ENCODE measurements at places on chromosomes 1 and 21. TPM values are rescaled to one million over a fixed set of nuclear protein-coding genes. Genes with fewer than 3 reads are reported as not detected.

DNA sequence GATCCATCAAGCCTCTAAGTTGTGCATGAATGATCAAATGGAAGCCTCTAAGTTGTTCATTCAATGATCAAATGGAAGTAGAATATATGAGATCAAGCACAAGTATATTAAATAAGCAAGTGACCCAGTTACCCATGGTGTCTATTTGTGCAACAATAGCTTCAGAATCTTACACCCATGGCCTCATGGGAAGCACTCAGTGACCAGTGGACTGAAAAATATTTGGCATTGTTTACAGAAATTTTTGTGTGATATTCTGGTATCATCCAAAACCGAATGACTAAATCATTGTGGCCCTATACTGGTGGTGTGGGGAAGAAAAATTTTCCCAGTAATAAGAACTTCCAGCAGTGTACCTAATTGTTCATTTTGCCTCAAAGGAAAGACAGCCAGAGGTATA, 46.6 kb downstream of the DUSP10 start:
- H3K4me3 ChIP-seq, result no peak overlapping the region
- no peaks in the 10 kb centered on the region for H3K4me1 ChIP-seq
- no peaks in the 10 kb centered on the region for H3K36me3 ChIP-seq

The PTTG1IP gene
- total RNA-seq, result 157 TPM

DNA sequence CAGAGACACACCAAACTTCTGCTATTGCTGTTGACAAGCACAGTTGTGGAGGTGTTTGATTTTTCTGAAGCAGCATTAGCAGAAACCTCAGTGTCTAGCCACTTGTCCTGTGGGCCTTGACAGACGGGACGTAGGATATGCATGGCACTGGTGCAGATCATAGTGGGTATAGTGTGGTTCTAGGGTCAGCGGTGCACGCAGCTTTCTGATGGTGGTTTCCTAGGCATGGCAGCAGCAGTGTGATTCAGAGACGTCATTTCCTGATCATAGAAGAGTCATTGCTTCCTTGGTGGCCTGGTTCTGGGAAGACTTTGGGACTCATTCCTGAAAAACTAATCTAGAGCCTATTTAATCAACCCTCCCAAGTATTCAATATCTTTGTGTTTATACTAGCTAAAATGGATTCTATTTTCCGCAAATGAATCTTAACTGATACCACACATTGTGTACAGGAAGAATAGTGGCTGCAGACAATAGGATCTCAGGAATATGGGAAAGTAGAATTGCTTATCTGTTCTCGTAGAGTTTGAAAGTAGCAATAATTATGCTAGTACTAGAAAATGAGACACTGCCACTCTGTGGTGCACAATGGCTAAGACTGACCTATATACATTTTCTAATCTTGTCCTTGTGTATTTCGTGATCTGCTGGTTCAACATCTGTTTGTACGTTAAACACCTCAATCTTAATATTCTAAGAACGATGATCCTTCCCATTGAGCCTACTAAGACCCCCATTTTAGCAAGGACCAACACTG, 2.8 kb upstream of the USP1 start:
- H3K4me3 ChIP-seq, result no peak overlapping the region
- no peaks in the 10 kb centered on the region for H3K36me3 ChIP-seq
- no peak overlapping the region for H3K27ac ChIP-seq
- peaks cover 18% of the 10 kb centered on the region for H3K4me1 ChIP-seq
- DNase-seq, result no peak

The GBP4 gene
- total RNA-seq, result 2.5 TPM

DNA sequence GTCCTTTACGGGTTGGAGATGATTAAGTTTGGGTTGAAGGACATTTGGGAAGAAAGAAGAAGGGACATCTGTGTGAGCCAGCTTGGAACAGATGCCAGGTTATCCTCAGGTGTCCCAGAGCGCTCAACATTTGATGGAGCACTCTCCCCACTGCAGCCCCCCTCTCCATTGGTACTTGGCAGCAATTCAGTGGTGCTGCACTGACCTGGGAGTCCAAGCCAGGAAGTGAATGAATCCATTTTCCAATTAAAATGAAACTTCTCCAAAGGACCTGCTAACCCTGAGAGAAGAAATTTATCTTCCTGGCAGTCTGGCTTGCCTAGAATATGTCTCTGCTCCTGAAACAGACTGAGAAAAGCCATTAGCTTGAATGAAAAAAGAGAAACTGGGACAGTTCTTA, 67.1 kb downstream of the FGGY start:
- H3K27ac ChIP-seq, result no peak overlapping the region
- no peak for DNase-seq
- H3K27me3 ChIP-seq, result no peaks in the 10 kb centered on the region
- H3K4me1 ChIP-seq, result peaks cover 15% of the 10 kb centered on the region
- H3K4me3 ChIP-seq, result no peak overlapping the region

The RGS1 gene
- 43.2 TPM for total RNA-seq

The GTF2B gene
- 30.4 TPM for total RNA-seq

The HFM1 gene
- total RNA-seq, result 30.7 TPM

GRCh38 chr21:15433091-15433490, 296.7 kb upstream of the USP25 start:
- no peaks in the 10 kb centered on the region for H3K36me3 ChIP-seq
- H3K4me3 ChIP-seq, result no peak overlapping the region
- no peaks in the 10 kb centered on the region for H3K4me1 ChIP-seq

DNA sequence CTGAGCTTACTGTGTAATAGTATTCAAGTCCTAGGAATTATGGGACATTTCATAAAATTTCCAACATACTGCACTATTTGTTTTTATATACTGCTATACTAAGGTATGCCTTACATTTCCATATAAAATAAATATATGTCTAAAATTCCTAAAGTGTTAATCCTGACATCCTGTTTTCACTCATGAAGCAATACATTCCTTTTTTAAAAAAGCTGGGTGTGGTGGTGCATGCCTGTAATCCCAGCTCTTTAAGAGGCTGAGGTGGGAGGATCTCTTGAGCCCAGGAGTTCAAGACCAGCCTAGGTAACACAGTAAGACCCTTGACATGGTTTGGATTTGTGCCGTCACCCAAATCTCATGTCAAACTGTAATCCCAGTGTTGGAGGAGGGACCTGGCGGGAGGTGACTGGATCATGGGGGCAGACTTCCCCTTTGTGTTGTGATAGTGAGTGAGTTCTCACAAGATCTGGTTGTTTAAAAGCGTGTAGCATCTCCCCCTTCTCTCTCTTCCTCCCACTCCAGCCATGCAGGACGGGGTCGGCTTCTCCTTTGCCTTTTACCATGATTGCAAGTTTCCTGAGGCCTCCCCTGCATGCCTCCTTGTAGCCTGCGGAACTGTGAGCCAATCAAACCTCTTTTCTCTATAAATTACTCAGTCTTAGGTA, 5.8 kb downstream of the CDC42BPA start:
- no peak overlapping the region for H3K4me3 ChIP-seq
- peaks cover 9% of the 10 kb centered on the region for H3K4me1 ChIP-seq
- DNase-seq, result no peak
- no peaks in the 10 kb centered on the region for H3K36me3 ChIP-seq
- no peaks in the 10 kb centered on the region for H3K27me3 ChIP-seq

DNA sequence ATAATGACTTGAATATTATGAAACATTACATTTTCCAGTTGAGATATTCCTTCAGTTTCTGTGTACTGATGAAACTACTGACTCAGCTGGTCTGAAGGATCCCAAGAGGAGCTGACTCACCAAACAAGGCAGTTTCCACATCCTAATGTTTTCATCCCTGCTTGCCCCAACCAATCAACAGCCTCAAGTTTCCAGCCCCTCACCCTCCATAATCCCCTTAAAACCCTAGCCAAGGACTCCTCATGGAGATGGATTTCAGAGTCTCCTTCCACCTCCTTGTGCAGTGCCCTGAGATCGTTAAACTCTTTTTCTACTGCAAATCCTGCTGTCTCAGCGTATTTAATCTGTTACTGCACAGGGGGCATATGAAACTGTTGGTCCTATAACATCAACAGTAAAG, 83.1 kb upstream of the HAO2 start:
- no peak overlapping the region for H3K27ac ChIP-seq
- no peak overlapping the region for H3K4me3 ChIP-seq
- H3K27me3 ChIP-seq, result no peaks in the 10 kb centered on the region
- DNase-seq, result no peak
